ENCODE measurements at places on chromosomes 4 and X.

- no peak for DNase-seq
These were observed 26.2 kb downstream of the CD99 start for GRCh38 chrX:2717312-2717711.

DNA sequence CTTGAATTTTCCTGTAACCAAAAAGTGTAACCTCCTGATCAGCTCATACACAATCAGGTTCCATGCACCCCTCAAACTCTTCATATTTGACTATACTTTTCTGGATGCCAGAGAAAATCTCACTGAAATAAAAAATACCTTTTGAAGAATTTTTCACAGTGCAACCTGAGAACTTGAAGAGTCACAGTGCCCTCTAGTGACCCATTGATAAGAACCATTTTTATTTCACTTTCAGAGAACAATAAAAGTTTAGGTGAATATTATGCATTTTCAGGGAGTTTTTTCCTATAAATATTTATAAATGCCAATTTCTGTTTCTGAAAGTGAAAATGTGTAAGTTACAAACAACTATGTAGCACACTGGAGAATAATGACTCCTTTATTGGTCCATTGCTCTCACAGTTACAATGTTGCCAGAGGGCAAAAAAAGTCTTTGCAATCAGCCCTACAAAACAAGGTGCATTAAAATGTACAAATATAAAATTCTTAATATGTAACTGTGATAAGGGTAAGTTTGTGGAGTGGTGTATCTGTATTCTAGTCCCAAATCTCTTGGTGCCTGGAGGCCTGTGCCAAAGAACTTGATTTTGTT is 153.6 kb upstream of the INTU start:
- DNase-seq = no peak

DNA sequence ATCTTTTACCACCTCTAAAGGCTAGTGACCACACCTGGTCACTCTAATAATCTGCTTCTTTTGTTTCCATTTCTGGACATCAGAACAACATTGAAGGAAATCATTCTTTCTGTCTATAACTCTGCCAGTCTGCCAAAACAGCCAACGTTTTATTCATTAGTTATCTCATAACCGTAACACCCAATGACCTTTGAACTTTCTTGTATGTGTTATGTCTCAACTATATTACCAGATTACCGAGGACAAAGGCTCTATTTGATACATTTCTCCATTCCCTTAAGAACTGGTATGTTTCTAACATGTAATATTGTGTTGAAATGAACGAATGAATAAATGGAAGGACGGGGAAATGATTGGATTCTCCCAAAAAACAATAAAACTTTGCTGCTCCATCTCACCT is 152.7 kb downstream of the GABRB1 start:
- no peak for DNase-seq

DNA sequence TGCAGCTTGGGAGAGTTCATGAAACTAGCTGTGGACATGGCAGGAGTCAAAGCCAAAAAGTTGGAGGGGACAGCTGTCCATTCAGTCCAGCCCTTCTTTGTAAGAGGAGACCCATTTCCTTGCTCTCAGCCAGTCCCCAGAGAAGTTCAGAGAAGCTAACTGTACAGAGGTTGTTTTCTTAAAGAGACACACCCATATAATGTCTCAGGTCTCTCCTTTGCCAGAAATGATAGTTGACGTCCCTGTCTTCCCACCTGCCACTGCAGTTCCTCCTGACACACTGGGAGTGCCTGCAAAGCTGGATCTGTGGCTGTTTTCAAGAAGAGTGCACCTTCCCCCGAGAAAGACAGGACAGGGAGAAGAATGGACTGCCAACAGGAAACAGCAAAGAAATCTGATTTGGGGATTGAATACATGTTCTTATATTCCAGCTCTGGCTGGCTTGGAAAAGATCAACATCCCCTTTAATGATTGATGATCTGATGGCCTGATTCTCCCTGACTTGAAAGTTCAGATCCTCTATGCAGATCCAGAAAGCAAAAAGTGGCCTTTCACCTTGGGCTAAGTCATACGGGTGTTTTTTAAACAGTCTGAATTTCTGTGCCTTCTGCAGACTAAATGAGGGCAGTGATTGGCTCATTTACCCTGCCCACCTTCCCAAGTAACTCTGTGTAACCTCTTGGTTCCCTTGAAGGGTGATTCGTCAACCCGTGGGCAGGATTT is 87.2 kb downstream of the MAOA start:
- DNase-seq = no peak

- DNase-seq = no peak
These were observed 7.5 kb upstream of the RUFY3 start for GRCh38 chr4:70714079-70714887.

GRCh38 chrX:13938051-13938828 is 91.5 kb downstream of the GEMIN8 start:
- DNase-seq = peak; percentile 10

DNA sequence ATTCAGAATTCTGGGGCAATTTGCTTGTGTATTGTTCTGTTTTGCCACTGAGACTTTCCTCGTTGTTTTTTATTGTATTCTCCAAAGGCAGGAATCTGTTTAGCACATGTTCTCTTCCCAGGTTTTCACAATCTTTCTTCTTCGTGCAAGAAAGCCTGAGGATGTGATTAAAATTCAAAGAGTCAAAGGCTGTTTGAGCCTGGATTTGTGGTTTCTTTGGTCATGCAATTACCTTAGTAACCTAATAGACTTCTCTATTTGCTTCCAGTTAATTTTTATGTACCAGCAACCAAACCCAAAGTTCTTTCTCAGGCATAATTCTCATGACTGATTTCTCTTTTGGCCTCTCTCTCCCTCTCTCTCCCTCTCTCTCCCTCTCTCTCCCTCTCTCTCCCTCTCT is 1420.1 kb upstream of the TENM3 start:
- no peak for DNase-seq

DNA sequence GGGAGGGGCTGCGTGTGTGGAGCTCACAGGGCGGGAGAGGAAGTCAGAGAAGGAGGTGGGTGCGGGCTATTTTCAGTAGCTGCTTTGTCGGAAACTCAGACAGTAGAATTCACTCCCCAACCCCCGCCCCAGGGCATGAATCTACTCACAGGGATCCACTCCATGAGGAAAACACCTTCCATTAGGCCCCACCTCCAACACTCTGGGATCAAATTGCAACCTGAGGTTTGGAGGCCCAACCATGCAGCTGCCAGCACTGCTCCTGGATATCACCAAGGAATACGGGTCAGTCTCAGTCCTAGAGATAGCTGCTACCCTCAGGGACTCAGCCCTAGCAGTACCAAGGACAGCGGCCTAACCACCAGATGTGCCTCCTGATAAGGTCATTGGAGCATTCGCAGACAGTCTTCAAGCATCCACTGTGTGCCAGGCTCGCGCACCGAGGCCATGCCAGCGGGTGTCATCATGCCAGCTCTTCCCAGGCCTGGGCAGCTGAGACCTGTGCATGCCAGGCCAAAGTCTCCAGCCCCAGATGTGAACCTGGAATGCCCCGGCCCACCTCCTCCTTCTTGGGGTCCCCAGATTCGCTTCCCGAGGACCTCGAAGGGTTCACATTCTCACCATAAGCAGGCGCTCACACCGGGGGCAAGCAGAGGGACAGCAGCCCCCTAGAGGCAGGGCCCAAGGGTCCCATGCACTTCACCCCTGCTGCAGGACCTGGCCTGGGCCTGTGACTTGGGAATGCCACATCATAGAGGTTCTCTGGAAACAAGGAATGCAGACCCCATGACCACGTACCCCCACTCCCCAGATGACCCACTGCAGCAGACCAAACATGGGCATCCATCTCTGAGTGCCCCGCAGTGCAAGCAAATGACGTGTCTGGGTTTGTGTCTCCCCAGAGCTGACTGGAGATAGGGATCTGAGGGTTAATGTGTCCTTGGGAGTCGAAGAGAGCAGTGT is 102.3 kb downstream of the ADRA2C start:
- DNase-seq = no peak

- no peak for DNase-seq
These were observed 160.8 kb downstream of the FBXO8 start for GRCh38 chr4:174122705-174123104.

GRCh38 chr4:62250100-62250499 is 1050.0 kb downstream of the ADGRL3 start:
- DNase-seq = no peak

DNA sequence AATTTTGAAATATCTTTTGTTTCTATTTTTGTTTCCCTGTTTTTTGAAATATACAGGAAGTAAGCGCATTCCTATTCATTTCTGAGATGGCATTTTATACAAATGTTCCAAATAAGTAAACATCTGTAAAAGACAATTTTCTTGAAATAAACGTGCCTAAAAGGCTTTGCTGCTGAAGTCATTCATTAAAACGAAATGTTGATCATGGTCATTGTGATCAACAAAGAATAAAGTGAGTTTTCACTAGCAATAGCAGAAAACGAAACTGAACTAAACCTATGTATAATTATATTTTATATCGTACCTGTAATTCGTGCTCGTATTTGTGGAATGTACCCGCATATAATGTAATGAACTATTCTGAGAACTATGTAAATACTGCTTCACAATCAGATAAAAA is 221.2 kb downstream of the MGST2 start:
- no peak for DNase-seq

- no peak for DNase-seq
These were observed 106.0 kb upstream of the NAP1L5 start for GRCh38 chr4:88803600-88804096.

DNA sequence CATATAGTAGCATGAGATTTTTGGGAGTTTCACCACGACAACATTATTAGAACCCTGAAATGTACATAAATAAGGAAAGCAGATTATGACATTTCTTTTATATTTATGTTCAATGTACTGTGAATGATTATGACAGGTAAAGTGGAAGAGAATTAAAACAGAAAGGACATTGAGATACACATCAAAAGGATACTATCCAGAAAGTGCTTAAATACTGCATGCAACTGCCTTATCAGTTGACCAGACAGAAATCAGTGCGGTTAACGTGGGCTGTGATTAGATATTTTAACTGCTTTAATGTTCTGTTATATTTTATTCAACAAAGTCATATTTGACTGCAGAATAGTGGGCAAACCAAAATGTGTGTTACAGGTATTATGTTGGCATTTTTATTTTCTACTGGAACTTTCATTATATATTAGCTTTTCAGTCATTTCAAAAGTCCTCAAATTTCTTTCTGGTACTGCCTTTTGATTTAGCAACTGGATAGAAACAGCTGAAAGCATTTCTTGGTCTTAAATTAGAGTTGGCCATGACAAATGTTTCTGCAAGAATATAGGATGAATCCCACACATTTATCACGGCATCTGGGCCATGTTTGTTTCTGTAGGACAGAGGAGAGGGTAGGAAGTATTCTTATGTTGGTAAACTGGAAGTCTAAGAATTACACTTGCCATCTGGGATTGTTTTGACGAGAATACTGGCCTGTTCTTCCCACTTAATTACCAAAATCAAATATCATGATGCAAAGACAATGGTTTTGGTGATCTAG is 255.2 kb downstream of the SLC39A8 start:
- DNase-seq = no peak

- no peak for DNase-seq
These were observed 1794.0 kb upstream of the PCDH7 start for GRCh38 chr4:28926156-28926555.

DNA sequence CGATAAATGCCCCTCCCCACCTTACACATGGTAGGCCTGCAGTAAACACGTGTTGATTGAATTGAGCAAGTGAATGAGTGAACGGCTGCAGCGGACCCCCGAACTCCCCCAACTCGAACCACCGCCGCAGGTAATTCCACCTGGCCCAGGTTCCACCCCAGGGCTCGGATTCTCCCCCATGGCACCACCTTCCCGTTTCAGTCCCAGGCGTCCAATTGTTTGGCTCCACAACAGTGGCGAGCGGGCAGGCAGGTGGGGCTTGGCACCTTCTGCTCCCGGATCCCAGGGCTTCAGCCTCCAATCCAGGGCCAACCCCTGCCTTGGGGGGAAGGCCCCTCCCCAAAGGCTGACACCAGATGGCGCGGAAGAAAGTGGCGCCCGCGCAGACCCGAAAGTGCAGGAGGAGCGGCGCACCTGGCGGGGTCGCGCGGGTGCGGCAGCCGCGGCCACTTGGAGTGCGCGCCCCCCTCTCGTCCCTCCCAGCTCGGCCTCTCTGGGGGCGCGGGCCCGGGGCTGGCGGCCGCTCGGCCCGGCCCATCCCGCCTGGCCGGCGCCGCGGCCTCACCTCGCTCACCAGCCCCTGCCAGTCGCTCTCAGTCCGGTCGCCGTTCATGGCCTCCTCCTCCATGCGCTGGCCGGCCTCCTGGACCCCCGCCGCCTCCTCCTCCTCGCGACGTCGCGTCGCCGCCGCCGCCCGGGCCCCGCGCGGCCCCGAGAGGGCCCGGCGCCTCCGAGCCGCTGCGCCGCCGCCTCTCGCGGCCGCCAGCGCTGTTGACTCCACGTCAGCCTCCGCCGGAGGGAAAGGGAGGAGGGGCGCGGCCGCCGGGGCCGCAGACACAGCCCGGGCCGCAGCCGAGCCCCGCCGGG is at the start of gene CCDC149:
Gene CCDC149 (minus strand): TSS at position 791 of the 867 bp plus-strand sequence. CDS start 178 bp downstream, at position 613.
- DNase-seq = no peak

- peak; percentile 63 for DNase-seq
These were observed 632 bp downstream of the PLP2 start for GRCh38 chrX:49172280-49172780.

GRCh38 chrX:152897222-152898131 is at the start of gene ZNF185:
Gene ZNF185 (plus strand): TSS chrX:152898067. CDS start chrX:152914490, 16,423 bp downstream.
- DNase-seq = no peak

DNA sequence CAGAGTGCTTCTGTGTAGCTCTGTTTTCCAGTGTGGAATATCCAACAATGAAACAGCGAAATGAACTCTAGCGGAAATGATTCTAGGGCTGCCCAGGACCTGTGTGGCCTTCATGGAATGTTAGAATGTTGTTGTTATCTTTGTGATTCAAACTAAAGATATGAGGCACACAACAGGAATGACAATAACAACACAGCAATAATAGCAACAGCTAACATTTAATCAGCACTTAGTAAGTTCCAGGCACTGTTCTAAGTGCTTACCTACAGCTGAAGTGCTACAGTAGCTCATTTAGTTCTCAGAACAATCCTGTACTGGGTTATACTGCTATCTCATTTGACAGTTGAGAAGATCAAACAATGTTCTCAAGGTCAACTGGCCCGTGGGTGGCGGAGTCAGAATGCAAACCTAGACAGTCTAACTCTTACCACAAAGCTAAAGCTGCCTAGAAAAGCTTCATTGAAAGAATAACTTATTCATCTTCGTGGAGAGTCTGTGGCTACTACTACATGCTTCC is 63.7 kb downstream of the MAML3 start:
- DNase-seq = no peak

DNA sequence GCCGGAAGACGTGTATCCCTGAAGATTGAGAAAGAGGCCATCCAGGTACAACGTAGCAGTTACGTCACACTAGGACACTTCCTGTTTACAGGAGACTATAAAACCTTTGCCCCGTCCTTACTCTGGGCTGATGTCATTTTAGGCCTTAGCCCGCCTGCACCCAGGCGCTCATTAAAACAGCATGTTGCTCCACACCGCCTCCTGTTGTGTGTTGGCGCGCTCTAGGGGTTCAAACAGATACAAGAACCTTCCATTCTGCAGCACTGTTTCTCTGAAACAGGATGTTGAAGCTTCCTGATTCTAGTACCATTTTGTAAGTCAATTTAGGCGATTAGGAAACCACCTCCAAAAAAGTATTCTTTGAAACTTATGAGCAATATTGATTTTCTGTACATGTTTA is 722.1 kb downstream of the PCDH7 start:
- DNase-seq = no peak

- DNase-seq = no peak
These were observed 64.6 kb upstream of the SH3RF1 start for GRCh38 chr4:169335331-169335730.

GRCh38 chr4:74013264-74013663 is 14.8 kb upstream of the CXCL5 start:
- DNase-seq = no peak
